ENCODE measurements at places on chromosomes 5 and 9.

DNA sequence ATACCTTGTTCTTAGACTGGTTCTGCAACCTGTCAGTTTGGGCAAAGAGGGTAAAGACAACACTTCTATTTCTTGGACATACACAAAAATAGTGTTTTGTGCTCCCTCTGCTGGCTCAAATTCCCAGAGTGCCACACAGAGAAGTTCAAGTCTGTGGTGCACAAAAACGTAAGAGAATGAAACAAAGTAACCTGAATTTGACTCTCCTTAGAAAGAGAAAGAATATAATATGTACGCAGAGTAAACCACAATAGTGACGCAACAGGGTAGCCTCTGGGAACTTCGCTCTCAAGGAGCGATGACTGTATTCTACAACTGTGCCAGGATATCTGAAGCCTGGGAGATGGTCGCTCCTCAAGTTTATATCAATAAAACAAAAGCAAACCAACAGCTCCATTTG, 18.5 kb downstream of the DDX31 start:
- DNase-seq: no peak

DNA sequence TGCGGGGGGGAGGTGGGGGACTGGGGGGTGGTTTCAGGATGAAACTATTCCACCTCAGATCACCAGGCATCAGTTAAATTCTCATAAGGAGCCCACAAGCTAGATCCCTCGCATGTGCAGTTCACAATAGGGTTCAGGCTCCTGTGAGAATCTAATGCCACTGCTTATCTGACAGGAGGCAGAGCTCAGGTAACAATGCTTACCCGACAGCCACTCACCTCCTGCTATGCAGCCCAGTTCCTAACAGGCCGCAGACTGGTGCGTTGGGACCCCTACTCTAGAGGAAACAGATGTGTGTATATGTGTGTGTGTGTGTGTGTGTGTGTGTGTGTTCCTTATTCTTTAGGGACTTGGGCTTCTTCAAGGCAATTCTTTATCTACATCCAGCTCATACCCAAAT, 352.3 kb upstream of the CCNH start:
- no peak for DNase-seq

DNA sequence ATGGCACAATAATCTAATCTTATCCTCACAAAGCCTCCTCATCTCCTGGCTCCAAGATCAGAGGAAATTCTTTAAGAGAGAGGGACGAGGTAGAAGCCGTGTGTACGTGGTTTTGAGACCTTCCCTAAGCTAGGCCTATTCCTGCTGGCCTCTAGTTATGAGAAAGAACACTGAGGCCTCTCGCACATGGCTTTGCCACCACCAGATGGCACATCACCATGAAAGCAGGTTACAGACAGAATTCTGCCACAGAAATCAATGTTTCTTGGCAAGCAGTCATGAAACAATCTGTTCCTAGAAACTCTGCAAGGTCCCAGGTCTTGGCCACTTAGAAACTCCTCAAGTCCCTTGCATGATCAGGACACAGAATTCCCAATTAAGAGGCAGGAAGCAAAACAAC, 268.2 kb upstream of the TAS2R1 start:
- no peak for DNase-seq

- no peak for DNase-seq
Measured at GRCh38 chr9:117752894-117753293, 48.7 kb downstream of the TLR4 start.

GRCh38 chr5:81397176-81397575, 3.2 kb upstream of the ACOT12 start:
- no peak for DNase-seq

- no peak for DNase-seq
Measured at GRCh38 chr5:120479066-120479465, 15.0 kb downstream of the PRR16 start.

DNA sequence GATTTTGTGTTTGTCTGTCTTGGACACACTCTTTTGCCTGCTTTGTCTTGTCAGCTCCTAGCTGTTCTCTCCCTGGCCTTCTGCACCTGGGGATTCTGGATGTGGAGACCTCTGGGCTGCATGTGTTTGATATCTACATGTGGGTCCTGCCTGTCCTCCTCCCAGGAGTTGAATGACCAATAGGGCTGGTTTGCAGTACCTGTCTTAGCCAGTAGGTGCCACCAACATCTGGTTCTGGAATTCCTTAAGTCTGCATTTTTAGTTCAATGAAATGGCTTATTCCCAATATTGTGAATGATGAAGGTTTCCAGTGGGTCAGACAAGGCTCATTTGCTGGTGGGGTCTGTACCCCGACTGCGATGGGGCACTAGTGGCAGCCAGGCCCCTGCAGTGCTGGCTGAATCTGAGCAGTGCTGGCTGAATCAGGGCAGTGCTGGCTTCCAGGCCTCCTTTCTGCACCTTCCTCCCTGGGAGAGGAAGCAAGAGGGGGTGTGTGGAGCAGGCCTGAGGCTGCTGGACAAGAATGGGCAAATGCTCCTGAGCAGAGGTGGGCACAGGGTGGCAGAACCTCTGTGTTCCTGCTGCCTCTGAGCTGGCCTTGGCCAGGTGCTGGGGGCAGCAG, 73.3 kb downstream of the RXRA start:
- DNase-seq: no peak

GRCh38 chr9:114202396-114202795, 47.1 kb downstream of the COL27A1 start:
- no peak for DNase-seq

- no peak for DNase-seq
Measured at GRCh38 chr5:113005454-113005853, 28.9 kb downstream of the DCP2 start.

- DNase-seq: no peak
Measured at GRCh38 chr9:126203313-126203712, 123.3 kb upstream of the MVB12B start.

- DNase-seq: no peak
Measured at GRCh38 chr9:81499021-81499454, 190.3 kb downstream of the TLE1 start.

DNA sequence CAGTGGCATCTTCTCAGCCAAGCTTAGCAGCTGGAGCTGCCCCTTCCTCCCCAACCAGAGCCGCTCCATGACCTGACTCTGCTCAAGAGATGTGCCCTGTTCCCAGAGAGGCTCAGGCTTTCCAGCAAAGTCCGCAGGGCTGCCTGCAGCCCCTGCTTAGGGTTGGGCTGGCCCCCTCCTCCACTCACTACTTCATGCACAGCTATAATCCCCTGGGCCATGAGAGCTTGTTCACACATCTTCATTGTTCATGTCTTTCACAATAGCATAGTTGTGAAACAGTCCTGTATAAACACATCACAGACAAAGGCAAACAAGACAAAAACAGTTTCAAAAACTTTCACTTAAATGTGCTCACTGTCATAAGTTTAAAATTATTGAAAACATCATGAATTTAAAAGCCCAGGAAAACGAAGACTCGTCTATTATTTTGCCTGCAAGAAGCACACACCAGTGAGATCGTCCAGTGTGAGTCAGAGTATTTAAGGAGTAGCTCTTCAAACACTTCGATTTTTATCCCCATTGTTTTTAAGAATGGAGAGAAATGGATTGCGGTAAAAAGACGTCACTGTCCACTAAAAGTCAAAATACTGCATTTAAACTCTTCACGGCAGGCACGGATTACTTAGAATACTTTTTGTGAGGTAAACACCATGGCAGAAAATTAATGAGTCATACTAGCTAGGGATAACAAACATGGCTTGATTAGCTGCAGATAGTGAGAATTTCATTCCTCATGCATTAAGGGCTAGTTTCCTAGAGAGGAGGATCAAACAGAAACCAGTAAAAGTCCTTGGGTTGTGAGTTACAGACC, 40.7 kb upstream of the S1PR3 start:
- DNase-seq: no peak

- peak; percentile 64 for DNase-seq
Measured at GRCh38 chr5:134649163-134649835, 714 bp downstream of the SEC24A start.

GRCh38 chr9:73573235-73573634, 421.6 kb downstream of the ANXA1 start:
- no peak for DNase-seq

DNA sequence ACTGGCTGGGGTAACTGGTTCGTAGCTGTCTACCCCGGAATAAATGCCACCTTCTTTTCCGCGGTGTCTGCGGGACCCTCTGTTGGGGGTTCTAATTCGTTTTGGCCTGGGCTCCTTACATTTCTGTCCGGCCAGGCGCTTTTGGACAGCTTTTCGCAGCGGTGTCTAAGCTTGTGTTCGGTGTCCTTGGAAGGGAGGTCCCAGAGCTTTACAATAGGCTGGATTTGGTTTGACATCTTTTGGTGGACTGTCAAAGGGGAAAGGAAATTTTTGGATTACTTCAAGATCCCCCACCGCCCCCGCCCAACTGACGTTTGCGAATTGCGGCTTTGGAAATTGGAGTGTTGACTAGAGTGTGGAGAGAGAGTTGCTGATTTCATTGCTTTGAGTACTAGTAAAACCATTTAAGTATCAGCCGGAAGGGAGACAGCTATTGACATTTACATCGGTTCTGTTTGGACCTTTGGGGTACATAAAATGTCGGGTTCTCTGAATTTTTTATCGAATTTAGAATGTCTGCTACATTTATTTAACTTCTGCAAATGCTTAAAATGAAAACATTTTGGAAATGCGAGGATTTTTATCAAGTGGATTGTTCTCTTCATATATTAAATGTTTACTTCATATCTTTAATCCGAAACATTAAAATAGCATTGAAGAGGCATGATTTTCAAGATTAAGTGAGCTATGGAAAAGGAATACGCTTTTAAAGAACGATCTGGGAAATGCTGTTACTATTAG, 4.7 kb upstream of the PURA start:
- DNase-seq: no peak

- DNase-seq: no peak
Measured at GRCh38 chr5:93126634-93127033, 454.4 kb downstream of the NR2F1-AS1 start.

- no peak for DNase-seq
Measured at GRCh38 chr5:152124409-152125041, 199.9 kb upstream of the GLRA1 start.

GRCh38 chr5:65873181-65873750, 53.1 kb upstream of the ERBIN start:
- DNase-seq: no peak

- peak; percentile 58 for DNase-seq
Measured at GRCh38 chr9:131470581-131470991, 32.1 kb upstream of the POMT1 start.

DNA sequence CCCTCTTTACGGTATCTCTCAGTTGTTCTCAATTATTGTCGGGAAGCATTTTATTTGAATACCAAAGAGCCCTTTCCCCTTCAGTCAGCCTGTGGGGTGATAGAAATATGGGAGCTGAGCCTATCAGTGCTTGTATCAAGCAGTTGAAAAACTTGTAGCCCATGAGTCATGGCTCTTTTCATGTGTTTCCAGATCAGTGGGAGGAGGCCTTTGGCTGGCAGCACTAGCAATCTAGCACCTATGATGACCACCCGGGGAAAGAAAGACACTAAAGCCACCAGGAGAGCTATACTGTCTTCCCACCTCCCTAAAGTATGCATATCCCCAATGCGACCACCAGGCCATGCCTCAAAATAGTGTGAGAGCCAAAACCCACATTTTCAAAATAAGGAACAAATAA, 696.9 kb upstream of the C9orf72 start:
- no peak for DNase-seq

GRCh38 chr9:84101964-84102632, 121.5 kb downstream of the RMI1 start:
- no peak for DNase-seq

GRCh38 chr9:134283111-134283515, 43.1 kb upstream of the RXRA start:
- peak; percentile 86 for DNase-seq

DNA sequence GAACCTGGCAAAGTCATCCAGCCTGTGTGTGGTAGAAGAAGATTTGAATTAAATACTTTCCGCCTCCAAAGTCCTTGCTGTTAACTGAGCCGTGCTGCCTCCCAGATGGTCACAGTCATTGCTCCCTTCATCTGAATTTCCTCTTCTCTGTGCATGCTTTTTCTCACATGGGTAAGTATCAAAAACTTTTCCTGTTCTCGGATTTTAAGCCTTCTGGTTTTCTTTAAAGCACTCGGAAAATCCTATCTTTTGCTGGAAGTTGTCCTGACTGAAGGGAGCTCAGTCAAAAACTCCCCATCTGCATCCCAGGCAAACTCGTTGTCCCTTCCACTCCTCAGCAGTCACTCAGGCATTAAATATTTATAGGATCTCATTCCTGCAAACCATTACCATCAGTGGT, 290.0 kb upstream of the PIK3R1 start:
- DNase-seq: no peak

- no peak for DNase-seq
Measured at GRCh38 chr5:151892393-151892792, 32.3 kb downstream of the GLRA1 start.

GRCh38 chr5:82091617-82092016, 119.8 kb downstream of the ATG10 start:
- DNase-seq: no peak

- DNase-seq: no peak
Measured at GRCh38 chr5:109345699-109346098, 64.1 kb downstream of the PJA2 start.

GRCh38 chr5:6700685-6701355, 12.4 kb upstream of the TENT4A start:
- no peak for DNase-seq

GRCh38 chr5:54563083-54563761, 45.7 kb downstream of the SNX18 start:
- no peak for DNase-seq

GRCh38 chr9:71587576-71588362, 180.5 kb downstream of the CEMIP2 start:
- no peak for DNase-seq

GRCh38 chr5:67033880-67034651, 162.5 kb downstream of the CD180 start:
- DNase-seq: no peak

- no peak for DNase-seq
Measured at GRCh38 chr5:77748160-77748559, 28.0 kb downstream of the TBCA start.

DNA sequence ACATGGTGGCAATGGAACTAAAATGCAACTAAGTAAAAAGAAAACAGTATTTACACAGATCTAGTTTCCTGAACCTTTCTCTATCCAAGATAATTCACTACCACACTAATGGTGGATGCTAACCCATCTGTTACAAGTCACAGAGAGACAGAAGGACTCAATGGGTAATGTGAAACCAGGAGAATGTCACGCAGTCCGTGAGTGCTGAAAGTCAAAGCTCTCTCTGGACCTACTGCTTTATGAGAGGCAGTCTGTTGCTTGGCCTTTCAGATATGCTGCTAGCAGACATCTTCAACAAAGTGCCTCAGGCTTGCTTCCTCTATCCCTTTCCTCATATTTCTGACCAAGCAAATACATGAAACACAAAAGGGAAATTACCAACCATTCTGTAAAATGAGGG, 69.0 kb upstream of the GLRX start:
- no peak for DNase-seq

GRCh38 chr5:173055722-173055982, 500 bp upstream of the CREBRF start:
- DNase-seq: no peak

GRCh38 chr5:26727916-26728315, 310.5 kb downstream of the CDH9 start:
- no peak for DNase-seq

GRCh38 chr5:58887311-58887710, 304.4 kb downstream of the RAB3C start:
- no peak for DNase-seq
